CD8-positive, alpha-beta memory T cell (primary cell): ENCODE measurements at places on chromosomes 1 and 21.

GRCh38 chr1:119323216-119323982 lies 45.2 kb upstream of the HAO2 start:
- no peaks in the 10 kb centered on the region for H3K27me3 ChIP-seq
- H3K4me1 ChIP-seq = peaks cover 8% of the 10 kb centered on the region
- H3K4me3 ChIP-seq = no peak overlapping the region
- H3K36me3 ChIP-seq = no peaks in the 10 kb centered on the region

- DNase-seq = no peak
- no peaks in the 10 kb centered on the region for H3K4me1 ChIP-seq
- H3K36me3 ChIP-seq = no peaks in the 10 kb centered on the region
- no peaks in the 10 kb centered on the region for H3K27me3 ChIP-seq
- H3K27ac ChIP-seq = no peak overlapping the region
- H3K4me3 ChIP-seq = no peak overlapping the region
Observed at GRCh38 chr1:109341944-109342930, 35.4 kb upstream of the MYBPHL start.

DNA sequence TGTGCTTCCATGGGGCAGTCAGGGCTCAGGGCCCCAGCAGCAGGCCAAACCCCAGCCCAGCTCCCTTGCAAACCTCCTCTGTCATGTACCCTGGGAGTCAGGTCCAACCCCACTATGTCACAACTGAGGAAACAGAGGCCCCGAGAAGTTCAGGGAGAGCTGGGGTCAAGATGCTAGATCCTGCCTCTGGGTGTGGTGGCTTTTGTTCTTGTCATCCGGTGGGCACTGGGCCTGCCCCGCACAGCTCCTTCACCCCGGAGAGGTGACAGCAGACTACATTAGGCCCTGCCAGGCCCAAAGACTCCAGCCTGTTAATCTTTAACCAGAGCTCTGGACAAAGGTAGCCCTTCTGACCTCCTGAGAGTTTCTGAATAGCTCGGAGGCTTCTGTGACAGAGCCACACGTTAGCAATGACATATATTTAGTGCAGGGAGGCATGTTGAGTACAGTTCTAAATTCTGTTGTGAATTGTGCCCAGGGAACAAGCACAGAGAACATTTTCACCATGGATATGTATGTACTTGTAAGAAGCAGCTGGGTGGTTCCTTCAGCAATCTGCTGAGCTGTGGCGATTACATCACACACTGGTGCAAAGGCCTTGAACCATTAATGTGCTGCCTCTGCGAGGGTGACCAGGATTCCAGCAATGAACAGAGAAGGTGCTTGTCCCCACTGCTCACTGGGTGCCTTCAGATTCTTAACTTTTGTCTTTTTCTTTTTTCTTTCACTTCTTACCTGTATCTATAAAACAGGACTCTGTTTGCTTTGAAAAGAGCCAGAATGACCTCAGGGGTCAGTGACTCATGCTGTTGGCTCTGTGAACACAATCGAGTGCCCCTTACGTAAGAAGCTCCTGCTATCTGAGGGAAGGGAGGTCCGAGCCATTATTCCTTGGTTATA lies 102.8 kb downstream of the RHOU start:
- H3K4me1 ChIP-seq = no peaks in the 10 kb centered on the region
- H3K4me3 ChIP-seq = no peak overlapping the region
- no peaks in the 10 kb centered on the region for H3K36me3 ChIP-seq
- DNase-seq = no peak
- no peaks in the 10 kb centered on the region for H3K27me3 ChIP-seq
- H3K27ac ChIP-seq = no peak overlapping the region

DNA sequence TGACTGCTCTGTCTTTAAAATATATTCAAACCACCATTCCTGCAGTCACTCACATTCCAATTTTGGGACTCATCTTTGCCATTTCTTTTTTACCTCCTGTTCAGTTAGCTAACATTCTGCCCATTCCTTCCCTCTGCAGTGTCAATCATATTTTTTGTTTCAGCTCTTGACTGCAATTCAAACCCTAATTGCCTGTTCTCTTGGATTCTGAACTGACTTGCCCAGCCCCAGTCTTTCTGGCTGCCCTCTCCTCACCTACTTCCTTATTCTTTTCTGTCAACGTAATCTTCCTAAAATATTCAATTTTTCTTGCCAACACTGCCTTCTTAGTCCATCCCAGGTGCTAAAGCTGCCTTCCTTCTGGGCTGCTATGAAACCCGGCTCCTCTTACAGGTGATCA lies 6.1 kb downstream of the PRDM2 start:
- no peak overlapping the region for H3K27ac ChIP-seq
- no peaks in the 10 kb centered on the region for H3K36me3 ChIP-seq
- no peaks in the 10 kb centered on the region for H3K27me3 ChIP-seq
- H3K4me3 ChIP-seq = no peak overlapping the region
- H3K4me1 ChIP-seq = peaks cover 26% of the 10 kb centered on the region
- no peak for DNase-seq

DNA sequence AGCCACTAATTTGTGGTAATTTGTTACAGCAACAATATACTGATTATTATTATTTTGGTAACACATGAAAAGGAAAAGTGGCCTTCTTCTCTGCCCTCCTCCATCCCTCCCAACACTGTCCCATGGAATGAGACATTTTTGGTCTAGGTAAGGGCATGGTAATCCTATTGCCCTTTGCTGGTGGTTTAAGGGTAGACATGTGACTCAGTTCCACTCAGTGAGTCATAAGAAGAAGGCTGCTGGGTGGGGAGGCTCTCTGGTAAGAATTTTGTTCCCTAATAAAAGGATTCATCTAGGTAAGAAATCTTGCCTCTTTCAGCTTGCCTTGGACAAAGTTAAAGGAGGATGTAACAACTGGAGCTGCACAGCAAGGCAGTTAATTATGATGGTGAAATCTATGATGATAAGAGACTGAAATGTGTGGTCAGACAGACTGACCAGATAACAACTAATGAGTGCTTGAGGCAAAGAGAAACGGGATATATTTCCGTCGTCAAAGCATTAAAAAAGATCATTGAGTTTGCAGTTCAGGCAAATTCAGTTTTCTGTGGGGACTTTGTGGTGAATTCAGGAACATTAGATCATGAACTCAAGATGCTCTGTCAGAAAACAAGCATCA lies 232.0 kb upstream of the KCNK2 start:
- DNase-seq = no peak
- no peak overlapping the region for H3K4me3 ChIP-seq
- no peaks in the 10 kb centered on the region for H3K4me1 ChIP-seq
- no peaks in the 10 kb centered on the region for H3K27me3 ChIP-seq
- no peaks in the 10 kb centered on the region for H3K36me3 ChIP-seq
